ENCODE measurements at places on chromosomes 3 and 15.

GRCh38 chr3:143538061-143538460, 310.2 kb downstream of the SLC9A9 start:
- no peak for DNase-seq

- no peak for DNase-seq
These were observed 91.5 kb upstream of the OCA2 start for GRCh38 chr15:28190391-28191174.

- DNase-seq: no peak
These were observed 65.1 kb upstream of the LEKR1 start for GRCh38 chr3:156761007-156761406.

GRCh38 chr3:78647726-78648125, 1120.1 kb downstream of the ROBO1 start:
- no peak for DNase-seq

- DNase-seq: no peak
These were observed 60.5 kb downstream of the MYRIP start for GRCh38 chr3:39869890-39870289.

DNA sequence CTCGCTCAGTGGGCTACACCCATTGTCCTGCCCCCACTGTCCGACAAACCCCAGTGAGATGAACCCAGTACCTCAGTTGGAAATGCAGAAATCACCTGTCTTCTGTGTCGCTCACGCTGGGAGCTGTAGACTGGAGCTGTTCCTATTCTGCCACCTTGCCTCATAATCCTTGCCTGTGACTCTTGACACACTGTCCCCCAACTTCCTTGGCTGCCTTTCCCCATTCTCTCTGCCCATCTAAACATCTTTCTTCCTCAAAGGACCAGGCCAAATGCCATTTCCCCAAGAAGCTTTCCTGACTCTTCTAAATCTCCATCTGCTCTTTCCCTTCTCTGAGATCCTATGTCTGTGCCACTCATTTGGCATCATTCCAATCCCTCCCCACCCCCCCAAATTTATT, 9.7 kb upstream of the CD80 start:
- DNase-seq: no peak

GRCh38 chr15:68206711-68207151, 1.6 kb upstream of the CALML4 start:
- DNase-seq: no peak

- no peak for DNase-seq
These were observed 21.2 kb upstream of the CLK3 start for GRCh38 chr15:74594455-74594854.

GRCh38 chr3:98980915-98981596, 79.6 kb upstream of the DCBLD2 start:
- DNase-seq: peak; percentile 90

GRCh38 chr15:52104532-52105004, 8.0 kb downstream of the BCL2L10 start:
- DNase-seq: no peak

DNA sequence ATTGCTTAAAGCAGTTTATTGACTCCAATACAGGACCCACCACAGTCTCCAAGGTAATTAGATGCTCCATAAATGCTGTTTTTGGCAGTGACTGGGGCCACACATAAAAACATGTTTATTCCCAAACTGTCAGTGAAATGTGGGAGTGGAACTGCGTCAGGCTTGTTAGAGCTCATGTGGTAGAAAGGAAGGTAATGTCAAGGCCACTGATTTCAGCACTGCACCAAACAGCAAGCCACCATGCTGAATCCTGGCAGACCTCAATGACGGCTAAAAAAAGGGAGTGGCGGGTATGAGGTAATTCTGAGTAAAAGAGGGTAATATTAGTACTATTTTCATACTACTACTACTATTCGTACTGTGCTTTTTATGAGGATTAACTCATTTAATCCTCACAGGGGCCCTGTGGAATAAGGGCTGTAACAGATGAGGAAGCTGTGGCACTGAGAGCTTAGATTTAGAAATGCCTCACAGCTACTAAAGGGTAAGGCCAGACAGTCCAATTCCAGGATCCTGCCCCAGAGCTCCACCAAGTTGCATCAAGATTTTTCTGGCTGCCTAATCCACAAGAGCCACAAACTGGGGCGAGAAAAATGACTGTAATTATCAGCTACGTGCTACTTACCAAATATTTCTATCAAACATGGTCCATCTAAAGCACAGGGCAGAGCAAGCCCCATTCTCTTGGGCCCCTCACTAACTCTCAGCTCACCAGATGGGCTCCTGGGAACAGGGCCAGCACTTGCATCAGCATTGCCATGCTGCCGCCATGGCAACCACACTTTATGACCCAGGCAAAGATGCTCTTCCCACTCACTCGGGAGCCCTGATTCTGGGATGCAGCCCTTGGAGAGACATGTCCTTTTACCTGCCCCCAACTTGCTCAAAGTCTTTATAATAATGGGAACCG, 83.6 kb upstream of the SPATA12 start:
- peak; percentile 65 for DNase-seq

DNA sequence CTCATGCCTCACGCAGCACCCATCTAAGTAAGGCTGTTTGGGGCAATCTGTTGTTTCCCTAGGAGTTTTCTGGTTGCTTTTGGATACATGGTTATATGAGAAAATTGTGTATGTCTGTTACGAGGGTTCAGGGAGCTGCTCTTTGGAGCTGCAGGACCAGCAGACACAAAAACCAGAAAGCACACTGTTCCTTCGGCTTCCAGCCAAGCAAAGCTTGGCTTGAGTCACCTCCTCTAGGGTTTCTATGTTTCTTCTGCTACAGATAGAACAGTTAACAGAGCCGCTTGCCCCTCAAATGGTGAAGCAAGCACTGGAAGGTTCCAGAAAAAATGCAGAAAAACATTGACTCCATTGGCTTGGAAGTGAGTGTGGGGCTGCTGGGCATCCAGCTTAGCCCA, 49.2 kb upstream of the CTDSPL start:
- DNase-seq: peak; percentile 50

- DNase-seq: no peak
These were observed 97.9 kb downstream of the APBA2 start for GRCh38 chr15:28983432-28984311.

DNA sequence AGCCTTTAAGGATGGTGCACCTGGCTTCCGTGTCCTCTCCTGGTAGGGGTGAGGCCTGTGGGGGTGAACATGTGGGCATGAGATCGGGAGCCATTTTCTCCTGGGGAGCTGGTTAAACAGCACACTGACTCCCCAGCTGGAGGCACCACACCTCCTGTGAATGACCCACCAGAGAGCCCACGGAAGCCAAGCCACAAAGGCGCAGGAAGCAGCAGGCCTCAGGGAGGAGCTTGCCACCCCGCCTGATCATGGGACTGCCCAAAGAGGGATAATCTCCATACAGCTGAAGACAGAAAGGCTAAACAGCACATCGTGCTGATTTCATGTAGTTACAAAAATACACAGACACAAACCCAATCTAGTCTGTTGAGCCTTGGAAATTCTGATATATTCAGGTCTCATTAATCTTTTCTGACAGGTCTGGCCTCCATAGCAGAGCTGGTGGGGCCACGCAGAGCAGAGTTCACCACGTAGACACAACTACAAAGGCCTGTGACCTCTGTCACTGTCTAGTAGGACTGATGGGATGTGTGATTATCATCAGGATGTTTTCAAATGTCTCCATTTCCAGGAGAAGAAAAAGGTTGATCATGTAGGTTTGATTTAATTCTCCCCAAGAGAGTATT, 75.2 kb downstream of the DUT start:
- DNase-seq: no peak

DNA sequence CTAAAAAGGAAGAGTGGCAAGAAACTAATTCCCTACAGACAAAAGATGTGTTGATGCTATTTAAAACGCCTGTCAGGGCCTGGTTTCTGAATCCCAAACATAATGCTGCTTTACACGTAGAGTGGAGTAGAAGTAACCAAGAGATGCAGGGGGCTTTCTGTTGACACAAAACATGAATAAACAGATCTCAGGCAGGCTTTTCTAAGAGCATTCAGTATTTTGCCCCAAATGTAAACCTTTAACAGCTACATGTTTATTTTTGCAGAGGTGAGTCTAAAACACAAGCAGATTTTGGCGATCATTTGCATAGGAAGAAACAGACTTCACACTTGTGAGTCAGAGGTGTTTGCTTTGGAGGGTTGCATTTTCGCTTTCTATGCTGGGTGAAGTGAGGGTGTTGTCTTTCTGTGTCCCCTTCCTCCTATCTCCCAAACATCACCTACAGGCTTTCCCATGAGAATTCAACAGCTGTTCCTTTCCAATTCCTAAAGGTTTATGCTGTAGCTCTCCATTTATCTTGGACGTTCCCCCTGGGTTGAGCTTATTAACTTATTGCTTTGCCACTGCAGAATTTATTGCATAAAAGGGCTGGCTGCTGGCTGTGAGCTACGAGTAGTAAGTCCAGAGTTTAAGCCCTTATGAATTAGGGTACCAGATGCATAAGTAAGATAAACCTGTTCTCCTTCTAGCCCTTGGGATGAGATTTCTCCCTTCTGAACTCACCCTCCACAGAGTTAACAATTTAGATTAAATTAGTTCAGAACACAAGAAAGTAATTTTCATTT, 156.7 kb downstream of the DIPK2A start:
- no peak for DNase-seq

DNA sequence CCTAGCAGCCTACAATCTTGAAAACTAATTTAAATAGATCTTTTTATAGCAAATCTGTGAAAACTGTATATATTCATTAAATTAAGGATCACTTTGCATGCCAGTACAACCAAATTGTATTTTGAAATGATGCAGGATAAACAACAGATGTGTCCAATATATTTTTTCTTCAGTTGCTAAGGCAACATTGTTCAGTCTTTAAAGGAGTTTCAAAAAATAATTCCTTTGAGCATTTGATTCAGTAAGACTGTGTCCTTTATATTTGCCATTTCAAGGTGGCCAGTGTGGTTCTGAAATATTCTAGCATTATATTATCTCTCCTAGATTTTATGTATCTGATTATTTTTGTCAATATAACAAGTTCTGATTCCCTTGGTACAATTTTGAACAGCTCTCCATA, 254.7 kb downstream of the PLOD2 start:
- DNase-seq: no peak

DNA sequence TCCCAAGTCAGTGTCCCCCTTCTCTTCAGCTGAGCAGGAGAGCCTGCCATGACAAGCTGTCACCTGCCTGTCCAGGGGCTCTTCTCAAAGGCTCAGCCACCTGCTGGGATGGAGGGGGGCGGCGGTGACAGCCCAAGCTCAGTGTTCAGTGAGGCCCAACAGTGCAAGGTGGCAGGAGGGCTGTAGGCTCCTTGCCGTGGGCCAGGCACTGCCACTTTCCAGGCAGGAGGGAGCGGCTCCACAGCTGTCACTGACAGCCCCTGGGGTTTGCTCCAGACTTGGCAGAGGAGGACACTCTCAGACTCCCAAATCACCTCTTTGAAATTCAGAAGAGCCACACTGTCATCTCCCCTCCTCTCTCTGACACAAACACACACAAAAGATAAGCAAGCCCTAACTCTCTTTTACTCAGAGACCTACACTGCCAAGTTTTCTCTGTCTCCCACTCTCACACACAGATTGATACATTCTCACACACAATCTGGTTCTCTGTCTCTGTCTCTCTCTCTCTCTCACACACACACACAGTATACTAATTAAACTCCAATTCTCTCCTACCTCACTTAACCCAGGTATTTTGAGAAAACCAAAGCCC, 443.3 kb downstream of the EPHB1 start:
- no peak for DNase-seq

DNA sequence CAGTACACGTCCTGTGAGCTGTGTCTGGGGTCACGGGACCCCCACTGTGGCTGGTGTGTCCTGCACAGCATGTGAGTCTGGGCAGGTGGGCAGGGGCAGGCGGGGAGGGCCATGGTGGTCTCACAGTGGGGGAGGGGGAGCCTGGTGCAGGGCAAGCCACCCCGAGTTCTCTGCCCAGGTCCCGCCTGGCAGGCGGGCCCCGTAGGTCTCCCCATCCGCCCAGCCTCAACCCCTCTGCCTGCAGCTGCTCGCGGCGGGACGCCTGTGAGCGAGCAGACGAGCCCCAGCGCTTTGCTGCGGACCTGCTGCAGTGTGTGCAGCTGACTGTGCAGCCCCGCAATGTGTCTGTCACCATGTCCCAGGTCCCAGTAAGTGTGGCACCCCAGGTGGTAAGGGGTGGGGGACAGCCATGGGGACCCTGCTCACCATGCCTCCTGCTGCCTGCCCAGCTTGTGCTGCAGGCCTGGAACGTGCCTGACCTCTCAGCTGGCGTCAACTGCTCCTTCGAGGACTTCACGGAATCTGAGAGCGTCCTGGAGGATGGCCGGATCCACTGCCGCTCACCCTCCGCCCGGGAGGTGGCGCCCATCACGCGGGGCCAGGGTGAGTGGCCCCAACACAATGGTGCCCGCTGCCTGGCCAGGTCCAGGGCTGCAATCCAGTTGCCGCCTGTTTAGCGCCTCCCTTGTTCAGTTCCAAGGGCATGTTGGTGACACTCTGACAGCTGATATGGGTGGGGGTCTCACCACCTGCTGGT, 21.9 kb downstream of the PLXNA1 start:
- DNase-seq: no peak

GRCh38 chr15:86942285-86942684, 862.6 kb downstream of the AGBL1 start:
- no peak for DNase-seq

- DNase-seq: no peak
These were observed 711.3 kb downstream of the ROBO1 start for GRCh38 chr3:79056498-79056897.

- peak; percentile 76 for DNase-seq
These were observed 37.6 kb upstream of the DUSP7 start for GRCh38 chr3:52093756-52094545.

DNA sequence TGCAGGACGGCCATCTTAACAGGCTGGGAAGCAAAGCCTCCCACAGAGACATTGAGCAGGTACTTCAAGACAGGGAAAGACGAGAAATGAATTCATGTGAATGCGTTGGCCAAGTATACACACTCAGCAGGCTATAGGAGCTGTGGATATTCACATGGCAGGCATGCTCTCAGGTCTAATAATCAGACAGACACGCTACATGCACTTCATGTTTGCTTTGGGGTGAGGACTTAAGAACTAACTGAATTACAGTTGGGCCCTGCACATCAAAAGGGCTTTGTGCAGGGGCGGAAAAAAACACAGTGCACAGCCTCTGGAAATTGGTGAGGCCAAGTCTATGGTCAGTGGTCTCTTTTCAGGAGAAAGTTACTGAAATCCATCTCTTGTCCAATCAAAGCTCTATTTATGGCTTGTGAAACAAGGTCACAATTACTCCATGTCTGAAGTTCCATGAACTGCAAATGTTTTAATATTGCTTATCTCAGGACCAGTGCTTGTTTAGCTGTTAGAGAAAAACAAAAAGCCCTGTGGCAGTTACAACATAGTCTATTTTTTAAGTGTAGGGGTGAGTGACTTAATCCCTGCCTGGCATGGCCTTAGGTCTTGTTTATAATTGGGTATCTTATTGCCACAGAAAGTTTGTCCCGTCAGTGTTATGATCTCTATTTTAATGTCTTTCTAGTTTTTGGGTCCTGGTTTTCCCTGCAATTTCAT, 100.6 kb upstream of the GOLGA6L6 start:
- no peak for DNase-seq

GRCh38 chr15:86555098-86555497, 475.4 kb downstream of the AGBL1 start:
- no peak for DNase-seq

GRCh38 chr3:59607656-59608055, 557.8 kb upstream of the CFAP20DC start:
- no peak for DNase-seq
